ENCODE measurements at places on chromosomes 16 and 17.

GRCh38 chr16:9446471-9447194, 355.2 kb downstream of the HAPSTR1 start:
- DNase-seq: peak; percentile 8

DNA sequence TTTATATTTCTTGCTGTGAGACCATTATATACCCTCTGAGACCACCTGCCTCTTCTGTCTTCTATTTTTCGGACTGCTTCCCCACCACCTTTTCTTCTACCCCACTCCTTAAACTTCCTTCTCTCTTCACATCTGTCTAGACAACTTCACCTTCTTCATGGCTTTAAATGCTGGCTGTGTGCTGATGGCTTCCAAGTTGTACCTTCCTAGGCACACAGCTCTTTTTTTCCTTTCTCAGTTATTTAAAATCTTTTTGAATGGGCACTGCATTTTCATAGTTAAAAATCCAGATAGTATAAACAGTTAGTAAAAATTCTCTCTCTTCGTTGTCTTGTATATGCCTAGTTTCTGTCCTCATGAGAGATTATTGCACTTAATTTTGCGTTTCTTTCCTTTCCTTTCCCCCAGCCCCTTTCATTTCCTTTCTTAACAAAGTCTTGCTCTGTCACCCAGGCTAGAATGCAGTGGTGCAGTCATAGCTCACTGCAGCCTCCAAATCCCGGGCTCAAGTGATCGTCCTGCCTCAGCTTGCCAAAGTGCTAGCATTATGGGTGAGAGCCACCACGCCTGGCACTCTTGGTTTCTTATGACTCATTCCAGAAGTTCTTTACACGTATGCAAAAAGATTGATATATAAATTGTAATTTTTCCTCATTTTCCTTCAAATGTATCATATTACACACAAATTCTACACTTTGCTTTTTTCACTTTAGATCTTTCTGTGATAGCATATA, 114.3 kb downstream of the NPIPB5 start:
- DNase-seq: no peak

DNA sequence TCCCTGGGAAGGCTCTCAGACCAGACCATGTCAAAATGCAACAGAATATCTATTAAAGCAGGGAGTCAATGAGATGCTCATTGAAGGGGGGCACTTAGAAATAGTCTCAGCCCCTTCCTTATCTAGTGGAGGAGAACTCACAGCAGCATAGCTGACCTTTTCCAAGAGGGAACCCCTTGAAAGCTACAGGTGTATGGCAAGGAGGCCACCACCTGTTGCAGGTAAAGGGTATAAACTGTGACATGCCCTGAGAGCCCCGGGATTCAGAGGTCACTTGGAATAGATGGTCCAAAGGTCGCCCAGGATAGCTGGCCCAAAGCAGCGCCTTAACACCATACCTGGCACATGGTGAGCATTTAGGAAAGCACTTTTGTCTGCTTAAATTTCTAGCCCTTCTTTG, 120.2 kb upstream of the RPL38 start:
- DNase-seq: no peak

DNA sequence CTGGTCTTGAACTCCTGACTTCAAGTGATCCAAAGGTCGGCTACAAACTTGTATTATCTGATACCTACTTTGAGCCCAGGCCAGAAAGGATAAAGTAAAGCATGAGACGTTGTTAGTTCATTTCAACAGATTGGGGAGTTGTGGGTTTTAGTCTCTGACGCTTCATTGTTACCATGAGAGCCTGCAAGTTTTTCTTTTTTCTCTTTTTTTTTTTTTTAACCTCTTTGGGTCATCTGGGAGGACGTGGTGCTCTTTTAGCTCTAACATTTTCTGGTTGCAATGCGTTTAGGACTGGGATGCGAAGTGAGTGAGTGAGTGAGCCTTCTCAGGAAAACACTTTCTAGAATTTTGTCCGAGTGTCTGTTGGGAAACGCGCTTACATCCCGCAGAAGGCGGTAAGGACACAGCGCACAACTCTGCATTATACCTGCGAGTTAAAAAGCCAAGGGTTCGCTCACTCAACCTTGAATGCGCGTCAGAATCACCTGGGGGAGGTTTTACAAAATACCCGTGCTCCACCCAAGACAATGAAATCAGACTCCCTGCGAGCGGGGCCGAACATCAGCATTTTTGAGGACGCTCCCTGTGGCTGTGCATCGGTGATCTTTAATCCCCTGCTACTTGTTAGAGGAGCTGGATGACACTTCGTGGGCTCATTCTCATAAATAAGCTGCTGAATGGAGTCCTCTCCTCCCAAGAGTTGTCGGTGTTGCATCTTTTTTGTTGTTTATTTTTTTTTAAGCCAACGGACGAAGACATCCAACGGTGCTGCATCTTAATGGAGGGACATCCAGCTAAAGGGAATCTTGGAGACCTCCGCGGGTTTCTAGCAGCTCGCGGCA, 629 bp upstream of the RNF135 start:
- peak; percentile 73 for DNase-seq

GRCh38 chr17:40309031-40309948, at the start of gene RARA:
Gene RARA (plus strand): TSS chr17:40309180. CDS start chr17:40331219, 22,039 bp downstream.
- no peak for DNase-seq

DNA sequence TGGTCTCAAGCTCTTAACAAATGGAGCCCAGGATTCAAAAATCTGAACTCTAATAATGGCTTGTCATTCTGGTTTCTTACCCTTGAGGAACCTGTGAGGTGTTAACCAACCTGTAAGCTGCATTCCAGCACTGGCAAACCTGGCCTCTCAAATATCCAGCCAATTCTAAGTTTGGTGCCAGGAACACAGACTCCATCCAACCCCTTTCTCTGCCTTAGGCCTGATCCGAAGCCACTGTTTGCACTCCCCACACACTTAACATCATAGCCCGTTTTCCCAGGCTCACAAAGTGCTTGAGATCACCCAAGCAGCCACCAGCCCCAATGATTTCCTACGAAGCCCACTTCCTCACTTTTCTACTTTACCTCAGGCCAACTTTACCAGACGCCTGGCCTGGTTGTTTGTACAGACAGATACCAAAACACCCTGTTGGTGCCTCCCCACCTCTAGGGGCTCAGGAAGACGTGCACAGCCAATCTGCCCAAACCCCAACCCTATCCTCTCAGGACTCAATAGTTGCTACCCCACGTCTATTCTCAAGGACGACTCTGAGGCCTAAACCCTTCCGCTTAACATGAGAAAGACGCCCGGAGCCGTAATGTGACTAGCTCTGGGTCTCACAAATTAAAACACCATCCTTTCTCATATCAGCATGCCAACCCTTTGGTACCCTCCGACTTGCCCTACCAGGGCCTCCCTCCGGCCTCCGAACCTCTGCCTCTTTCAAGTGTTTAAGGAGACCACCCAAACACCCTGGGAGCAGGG, 3.2 kb upstream of the PER1 start:
- DNase-seq: no peak

DNA sequence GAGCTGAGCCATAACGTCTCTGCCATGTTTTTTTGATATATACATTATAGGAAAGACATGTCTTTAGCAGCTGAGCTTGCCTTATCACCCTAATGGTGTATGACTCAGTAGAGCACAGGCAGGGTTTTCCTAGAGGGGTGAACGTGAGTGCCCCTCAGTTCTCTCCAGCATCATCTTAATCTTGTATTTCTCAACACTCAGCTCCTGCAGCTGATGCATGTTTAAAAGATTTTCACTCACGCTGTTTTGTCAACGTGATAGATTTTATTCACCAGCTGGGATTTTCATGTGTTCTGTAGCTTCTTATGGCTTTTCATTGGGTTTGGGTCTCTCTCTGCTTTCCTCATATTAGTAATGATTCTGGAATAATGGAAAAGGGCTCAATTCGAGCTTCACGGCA, 186.0 kb upstream of the PMFBP1 start:
- DNase-seq: no peak

DNA sequence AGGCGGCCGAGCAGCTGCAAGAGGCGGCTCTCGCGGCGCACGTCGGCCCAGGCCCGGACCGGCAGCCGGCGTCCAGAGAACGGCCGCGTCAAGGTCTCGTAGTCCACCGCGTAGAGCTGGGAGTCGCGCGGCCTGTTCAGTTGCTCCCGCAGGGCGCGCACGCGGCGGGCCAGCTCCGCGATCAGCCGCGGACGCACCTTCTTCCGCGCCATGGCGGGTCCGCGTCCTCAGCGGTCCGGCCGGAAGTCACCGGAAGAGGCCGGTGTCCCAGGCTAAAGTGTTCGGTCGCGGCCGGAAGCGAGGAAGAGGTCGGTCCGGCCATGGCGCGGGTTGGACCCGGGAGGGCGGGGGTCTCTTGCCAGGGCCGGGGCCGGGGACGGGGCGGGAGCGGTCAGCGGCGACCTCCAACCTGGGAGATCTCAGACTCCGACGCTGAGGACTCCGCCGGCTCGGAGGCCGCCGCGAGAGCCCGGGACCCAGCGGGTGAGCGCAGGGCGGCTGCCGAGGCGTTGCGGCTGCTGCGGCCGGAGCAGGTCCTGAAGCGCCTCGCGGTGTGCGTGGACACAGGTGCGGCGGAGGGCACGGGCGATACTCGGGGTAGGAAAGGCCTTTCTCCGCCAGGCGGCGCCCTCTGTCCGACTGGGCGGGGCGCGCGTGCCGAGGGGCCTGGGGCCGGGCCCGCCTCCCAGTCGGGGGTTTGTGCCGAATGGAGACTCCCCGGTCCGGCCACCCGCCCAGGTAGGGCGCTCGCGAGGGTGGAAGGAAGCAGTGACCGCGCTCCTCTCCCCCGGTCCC, at the start of gene MRPS34:
Gene MRPS34 (minus strand): TSS at position 227 of the 795 bp plus-strand sequence. CDS start 15 bp downstream, at position 212.
- peak; percentile 86 for DNase-seq

DNA sequence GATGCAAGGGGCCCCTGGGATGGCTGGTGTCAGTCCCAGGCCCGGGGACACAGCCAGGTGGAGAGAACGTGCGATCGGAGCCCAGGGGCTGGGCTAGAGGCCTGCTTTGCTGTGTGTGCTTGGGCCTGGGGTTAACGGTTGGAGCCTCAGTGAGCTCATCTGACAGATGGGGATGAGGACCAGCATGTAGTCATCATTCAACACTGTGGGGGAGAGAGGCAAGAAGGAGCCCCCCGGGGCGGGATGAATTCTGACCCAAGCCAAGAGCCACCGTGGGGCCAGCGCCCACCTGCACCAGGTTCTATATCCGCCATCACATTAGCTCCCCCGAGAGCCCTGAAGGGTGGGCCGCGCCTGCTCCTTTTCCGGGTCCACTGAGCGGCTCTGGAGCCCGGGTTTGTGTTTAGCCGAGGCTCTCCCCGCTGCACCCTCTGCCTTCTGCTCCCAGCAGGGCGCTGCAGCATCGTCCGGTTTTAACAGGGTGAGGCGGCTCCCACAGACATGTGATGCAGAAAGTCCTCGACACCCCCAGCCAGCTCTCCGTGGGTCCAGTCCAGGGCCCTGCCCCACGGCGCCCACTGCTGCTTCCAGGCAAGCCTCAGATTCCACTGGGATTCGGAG, 365.7 kb downstream of the SEC14L1 start:
- no peak for DNase-seq

DNA sequence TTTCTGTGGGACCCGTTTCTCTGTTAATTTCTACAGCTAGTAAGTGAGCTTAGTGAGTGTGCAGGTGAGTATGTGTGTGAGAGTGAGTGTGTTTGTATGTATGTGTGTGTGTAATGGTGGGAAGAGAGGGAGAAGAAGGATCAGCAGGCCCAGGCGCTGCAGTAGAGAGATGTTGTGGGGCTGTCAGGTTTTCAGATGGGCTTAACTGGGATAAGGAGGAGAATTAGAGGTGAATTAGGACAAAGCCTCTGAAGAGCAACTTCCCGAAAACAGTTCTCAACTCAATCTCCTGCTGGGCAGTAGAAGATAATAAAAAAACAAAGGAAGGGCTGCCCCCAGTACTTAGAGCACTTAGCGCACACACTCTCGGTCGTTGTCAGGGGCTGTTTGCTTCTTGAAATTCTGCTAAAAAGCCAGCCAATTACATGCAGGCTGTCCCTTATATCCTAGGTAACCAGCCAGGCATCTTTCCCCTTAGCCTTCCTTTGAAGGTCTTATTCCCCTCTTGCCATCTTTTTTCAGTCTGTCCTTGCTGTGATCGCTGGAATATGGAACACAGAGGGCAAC, 63.4 kb downstream of the CLEC16A start:
- DNase-seq: no peak

GRCh38 chr17:80918731-80919130, 72.9 kb upstream of the CHMP6 start:
- DNase-seq: no peak

- DNase-seq: no peak
Measured at GRCh38 chr16:9422762-9423513, 331.5 kb downstream of the HAPSTR1 start.

- DNase-seq: no peak
Measured at GRCh38 chr17:13510062-13510461, 91.7 kb downstream of the HS3ST3A1 start.

DNA sequence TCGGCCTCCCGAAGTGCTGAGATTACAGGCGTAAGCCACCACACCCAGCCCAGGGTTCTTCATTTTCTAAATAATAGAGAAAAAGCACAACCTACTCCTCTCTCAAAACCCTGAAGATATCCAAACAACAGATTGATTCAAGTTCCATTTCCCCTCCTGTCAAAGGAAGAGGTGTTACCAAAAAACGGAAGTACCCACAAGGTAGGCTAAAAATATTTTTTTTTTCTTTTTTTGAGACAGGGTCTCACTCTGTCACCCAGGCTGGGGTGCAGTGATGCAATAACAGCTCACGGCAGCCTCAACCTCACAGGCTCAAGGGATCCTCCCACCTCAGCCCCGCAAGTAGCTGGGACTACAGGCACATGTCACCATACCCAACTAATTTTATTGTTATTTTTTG, 18.9 kb downstream of the UTP6 start:
- DNase-seq: no peak

- no peak for DNase-seq
Measured at GRCh38 chr17:34368946-34369500, 6.0 kb upstream of the CCL1 start.

DNA sequence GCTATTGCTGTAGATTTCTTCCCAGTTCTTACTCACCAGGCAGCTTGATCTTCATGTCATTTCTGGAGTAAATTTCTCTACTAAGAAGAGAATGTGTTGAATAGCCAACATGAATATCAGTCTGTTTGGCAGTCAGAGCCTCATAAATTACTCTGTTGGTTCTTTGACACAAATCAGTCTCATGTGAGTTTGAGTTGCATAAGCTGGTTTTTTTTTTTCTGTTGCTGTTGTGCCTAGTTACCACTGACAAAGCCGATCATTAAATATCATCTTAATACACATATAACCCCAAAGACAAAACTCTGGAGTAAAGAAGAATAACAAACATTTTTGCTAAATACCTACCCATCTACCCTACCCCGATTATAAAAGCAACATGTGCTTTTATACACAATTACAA, 240.5 kb upstream of the KCNJ16 start:
- DNase-seq: no peak

- DNase-seq: no peak
Measured at GRCh38 chr17:5446786-5447185, 7.8 kb upstream of the C1QBP start.

GRCh38 chr17:75875182-75875939, 3.0 kb downstream of the TRIM47 start:
- DNase-seq: no peak

GRCh38 chr17:82911822-82912221, 72.0 kb upstream of the ZNF750 start:
- DNase-seq: no peak
